Fibroblast of villous mesenchyme (primary cell): ENCODE measurements at places on chromosomes 3 and 15.

GRCh38 chr3:188452158-188452772 is 298.3 kb downstream of the LPP start:
- DNase-seq = no peak

DNA sequence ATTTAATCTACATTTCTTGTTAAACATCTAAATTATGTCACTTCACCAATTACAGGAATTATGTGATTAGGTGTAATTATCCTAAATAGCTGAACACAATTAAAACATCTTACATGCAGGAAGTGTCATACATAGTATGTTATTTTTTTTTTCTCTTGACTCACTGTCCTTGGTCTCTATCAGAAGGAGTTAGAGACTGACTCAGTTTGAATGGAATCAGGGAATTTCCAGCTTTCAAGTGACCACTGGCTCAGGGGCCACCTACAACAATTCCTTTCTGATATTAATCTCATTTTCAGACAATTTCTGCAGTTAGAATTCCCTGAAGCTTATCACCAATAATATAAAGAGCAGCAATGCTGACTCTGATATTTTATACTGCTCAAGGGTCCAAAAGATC is 400.7 kb downstream of the ROBO1 start:
- peak; percentile 6 for DNase-seq

DNA sequence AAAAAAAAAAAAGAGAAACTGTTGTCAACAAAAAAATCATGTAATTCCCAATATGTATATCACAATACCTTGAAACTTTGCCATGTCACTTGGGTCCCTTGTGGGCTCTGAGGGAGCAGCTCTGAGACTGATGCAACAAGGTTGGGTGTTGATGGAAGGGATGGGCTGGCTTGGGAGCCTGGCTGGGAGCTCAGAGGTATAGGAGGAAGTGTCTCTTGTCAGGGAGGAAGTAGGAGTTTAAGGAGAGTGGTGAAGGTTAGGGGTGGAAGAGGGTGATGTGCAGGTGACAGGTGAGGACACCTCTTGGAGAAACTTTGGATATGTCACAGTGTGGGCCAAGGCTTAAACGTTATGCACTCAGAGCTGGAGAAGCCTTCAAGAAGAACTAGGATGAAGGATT is 2.0 kb upstream of the TM6SF1 start:
- DNase-seq = no peak

DNA sequence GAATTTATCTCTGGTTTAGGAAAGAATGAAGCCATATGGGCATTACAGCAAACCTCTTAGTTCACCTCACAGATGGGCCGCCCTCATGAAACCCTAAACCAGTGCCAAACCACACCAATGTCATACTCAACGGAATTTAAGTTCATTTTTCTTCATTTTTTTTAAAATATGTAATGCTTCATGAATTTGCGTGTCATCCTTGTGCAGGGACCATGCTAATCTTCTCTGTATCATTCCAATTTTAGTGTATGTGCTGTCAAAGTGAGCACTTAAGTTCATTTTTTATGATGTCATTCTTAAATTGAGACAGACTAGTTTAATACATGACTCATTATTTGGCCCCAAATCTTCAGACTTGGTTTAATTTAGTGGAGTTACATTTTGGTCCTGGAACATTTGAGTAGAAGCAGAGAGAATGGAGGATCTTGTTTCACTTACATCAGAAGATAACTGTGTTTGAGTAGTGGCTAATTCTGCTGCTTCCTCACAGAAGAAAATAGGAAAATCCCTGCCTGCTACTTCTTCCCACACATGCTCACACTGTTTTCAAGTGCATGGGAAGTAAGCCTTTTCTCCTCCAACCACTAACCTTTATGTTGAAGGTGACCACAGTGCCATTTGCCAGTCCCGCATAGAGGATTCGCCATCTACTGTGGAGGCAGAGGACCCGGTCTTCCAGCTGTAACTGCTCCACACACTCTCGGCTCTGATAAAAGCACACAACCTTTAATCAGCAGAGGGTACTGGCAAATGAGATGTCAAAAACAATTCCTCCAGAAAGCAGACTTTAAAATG is 63.3 kb downstream of the ZNF106 start:
- DNase-seq = peak; percentile 31

DNA sequence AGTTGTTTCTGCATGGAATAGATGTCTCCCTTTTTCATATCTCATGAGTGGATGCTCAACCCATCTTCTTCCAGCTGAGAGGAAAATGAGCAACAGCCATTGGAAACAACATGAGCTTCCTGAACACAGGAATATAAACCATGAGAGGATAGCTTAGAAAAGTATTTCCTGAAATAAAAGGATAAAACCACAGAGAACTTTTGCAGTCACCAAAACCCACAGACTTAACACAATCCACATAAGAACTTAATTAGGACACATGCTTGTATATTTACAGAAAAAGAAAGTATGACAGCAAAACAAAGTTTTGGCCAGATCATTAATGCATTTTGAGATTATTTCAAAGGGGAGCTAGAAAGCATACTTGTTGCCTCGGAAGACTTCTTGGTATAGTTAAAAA is 180.5 kb upstream of the RASGRP1 start:
- peak; percentile 65 for DNase-seq
